ENCODE measurements at places on chromosomes 5 and 9.

- DNase-seq, result no peak
These were observed 159.7 kb upstream of the NFIL3 start for GRCh38 chr9:91583161-91583875.

DNA sequence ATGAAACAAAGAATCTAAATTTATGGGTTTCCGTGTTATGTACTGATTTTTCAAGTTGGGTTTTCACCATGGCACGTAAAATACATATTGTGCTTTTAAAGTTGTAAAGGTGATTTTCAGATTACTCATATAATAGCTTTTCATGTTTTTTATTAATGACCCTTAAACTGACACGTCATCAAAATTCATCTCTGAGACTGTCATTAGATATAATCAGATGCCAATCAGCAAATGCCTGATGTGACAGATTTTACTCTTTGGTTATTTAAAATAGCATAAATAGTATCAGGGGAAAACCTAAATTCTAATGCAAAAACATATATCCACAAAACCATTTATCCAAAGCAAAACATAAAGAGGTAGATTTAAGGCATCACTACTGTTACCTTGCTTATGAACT, 11.0 kb downstream of the RFX3 start:
- DNase-seq, result no peak

DNA sequence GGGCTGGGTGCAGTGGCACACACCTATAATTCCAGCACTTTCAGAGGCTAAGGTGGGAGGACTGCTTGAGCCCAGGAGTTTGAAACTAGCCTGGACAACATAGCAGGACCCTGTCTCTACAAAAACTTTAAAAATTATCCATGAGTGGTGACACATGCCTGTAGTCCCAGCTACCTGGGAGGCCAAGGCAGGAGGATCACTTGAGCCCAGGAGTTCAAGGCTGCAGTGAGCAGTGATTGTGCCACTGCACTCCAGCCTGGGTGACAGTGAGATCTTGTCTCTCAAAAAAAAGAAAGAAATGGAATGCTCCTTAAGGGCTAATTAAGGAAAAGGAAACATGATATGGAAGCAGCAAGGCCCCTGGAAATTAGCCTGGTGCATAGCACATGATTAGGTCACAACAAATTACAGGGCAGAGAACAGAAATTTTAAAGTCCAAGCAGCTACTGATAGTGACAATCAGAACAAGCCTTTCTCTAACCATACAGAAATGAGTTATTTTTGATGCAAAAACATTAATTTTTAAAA, 19.5 kb downstream of the ANKH start:
- DNase-seq, result no peak

DNA sequence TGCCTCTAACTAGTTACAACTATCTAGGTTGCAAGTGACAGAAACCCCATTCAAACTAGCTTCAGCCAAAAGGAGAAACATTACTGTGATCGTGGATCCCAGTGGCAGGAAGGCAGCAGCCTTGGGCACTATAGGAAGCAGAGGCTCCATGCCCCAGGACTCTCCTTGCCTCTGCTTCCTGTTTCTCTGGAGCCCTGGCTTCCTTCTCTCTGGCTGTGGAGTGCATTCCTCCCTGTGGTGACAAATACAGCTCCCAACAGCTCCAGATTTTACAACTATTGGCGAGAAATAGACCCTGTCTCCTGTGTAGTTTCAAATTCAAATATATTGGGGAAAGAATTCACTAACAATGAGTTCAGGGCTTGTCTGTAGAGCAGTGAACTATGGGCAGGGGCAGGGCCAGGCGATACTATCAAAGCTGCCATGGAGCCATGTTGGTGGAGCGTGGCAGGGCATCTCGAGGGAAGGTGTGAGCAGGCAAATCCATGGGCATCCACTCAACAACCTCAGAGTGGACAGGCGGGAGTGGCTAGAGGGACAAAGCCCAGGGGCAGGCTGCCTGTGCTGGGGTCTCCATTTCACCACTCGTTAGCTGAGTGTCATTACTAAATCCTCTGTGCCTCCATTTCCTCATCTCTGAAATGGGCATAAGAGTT, 189.5 kb downstream of the ERCC6L2 start:
- DNase-seq, result no peak

DNA sequence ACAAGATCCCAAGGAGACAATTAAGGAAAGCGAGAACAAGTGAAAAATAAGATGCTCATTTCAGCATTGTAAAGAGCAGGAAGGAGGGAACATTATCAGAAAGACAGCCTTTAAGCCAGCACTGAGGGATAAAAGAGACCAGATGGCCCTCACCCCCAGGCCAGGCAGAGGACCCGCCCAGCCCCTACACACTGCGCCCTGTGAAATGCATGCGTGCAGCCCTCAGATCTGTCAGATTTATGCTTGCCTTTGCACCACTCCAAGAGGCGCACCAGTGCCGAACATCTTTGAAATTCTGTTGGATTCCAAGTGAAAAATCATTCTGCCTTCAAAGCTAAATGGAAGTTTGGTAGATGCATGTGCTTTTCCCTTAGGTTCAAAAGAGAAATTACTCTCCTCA, 378.0 kb downstream of the MLLT3 start:
- no peak for DNase-seq

GRCh38 chr5:139064613-139065012, 133.6 kb downstream of the SIL1 start:
- no peak for DNase-seq

- DNase-seq, result no peak
These were observed 217.4 kb upstream of the ADAMTSL1 start for GRCh38 chr9:18256568-18256967.

DNA sequence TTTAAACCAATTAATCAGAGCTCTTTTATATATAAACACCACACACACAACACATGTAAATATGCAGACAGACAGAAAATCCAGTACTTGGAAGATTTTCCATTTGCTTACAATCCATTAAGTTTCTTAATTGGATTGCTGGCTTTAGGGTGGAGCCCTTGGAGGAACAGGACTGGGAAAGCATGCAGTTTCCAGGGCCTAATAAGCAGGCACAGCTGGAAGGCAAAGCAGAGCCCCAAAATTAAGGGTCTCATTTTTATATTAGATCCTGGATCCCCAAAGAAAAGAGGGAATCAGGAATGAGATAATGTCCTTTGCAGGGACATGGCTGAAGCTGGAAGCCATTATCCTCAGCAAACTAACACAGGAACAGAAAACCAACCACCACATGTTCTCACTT, 13.1 kb upstream of the SMC2 start:
- DNase-seq, result no peak

- no peak for DNase-seq
These were observed 43.3 kb downstream of the FGF10 start for GRCh38 chr5:44345871-44346270.

DNA sequence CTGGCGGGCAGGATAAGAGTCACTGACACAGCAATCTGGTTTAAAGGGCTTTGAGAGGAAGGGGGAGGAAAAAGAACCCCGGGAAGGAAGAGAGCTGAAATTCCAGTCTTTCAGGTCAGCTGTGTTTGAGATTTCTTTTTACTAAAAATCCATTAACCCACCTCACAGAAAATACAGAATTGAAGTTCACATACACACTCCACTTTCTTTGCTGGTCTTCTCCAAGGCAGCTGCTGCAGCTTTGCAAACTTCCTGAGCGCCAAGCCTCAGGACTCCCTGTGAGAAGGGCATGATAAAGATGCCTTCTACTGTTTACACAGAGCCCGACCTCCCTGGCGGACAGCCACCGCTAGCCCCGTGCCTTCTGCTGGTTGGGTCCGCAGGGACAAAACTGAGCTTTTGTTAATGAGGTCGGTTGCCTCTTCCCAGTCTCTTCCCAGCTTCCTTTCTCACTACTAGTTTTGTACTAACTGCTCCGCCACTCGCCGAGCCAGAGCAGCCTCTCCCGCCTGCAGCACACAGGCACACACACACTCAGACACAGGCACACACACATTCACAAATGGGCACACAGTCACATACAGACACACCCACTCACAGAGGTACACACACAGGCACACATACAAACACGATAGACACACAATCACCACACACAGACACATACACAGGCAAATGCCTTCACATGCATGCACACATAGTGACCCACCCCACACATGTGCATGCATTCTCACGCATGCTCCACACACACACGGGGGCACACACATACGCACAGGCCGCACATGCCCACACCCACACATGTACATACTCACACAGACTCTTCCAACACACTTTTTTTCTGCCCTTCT, at the start of gene FREM1:
FREM1 (minus strand) TSS at position 468 of the 845 bp plus-strand sequence. CDS start 41,451 bp downstream, outside the sequence.
- no peak for DNase-seq

DNA sequence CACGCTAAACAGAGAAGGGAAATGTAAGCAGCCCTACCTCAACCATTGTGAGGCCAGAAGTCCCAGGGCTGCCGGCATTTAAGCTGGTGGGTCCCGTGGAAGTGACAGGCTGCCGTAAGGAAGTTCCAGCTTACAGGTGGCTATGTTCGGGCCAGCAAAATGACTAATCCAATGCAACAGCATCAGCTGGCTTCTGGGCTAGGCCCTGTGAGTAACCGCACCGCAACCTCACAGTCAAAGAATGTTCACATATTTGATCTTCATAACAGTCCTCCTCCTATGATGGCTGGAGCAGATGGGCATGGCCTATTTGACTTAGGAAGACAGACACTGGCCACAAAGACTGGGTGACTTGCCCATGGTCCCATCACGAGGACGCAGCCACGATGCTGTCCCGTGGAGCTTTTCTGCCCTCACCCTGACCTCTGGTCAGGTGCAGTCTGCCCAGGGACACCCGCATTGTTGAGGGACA, 88.2 kb downstream of the LIFR start:
- DNase-seq, result no peak

DNA sequence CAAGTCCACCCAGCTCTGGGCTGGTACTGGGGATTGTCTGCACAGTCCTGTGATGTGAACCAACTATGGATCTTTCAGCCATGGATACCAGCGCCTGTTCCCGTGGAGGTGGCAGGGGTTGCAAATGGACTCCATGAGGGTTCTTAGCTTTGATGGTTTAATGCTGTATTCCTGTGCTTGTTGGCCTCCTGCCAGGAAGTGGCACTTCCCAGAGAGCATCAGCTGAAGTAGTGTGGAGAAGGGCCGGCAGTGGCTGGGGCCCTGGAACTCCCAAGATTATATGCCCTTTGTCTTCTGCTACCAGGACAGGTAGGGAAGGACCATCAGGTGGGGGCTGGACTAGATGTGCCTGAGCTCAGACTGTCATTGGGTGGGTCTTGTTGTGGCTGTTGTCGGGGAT, 1104.8 kb upstream of the COX7C start:
- no peak for DNase-seq

- no peak for DNase-seq
These were observed 257.6 kb upstream of the POU5F2 start for GRCh38 chr5:93998951-93999455.

GRCh38 chr5:28328681-28329080, 1290.3 kb upstream of the CDH9 start:
- DNase-seq, result no peak

- no peak for DNase-seq
These were observed 120.2 kb downstream of the PDE4D start for GRCh38 chr5:59773294-59773693.

DNA sequence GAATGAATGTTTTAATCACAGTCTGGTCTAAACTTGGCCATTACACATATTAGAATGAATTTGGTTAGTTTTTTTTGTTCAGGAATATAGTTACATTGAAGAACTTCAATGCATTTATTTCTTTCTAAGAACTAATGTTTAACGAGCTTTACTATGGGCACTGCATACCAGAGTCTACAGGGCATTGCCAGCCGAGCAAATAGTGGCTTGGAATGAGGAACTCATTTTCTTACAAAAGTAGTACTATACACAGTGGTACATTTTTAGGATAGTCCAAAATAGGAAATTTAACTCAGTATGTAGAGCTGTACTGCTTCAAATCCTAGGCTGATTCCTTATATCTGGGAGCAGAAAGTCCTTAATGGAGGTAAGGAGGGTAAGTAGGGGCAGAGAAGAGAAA, 155.4 kb downstream of the CARTPT start:
- DNase-seq, result no peak

DNA sequence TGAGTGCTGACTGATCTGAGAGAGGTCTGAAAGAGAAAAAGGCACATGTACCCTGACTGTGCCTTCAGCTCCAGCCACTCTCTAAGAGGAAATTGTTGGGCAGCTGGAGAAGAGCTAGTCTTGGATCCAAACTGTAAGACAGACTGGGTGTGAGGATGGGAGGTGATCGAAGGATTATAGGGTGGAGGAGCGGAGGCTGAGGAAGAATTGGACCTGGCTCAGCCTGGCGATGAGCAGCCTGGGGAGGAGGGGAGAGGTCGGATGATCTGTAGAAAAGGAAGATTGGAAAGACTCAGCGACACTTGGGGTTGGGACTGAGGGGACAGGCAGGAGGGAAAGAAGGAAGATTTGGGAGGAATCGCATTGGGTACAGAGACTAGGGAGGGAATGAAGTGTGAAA, 98.6 kb upstream of the SLC25A48 start:
- DNase-seq, result no peak
